ENCODE measurements at places on chromosomes 2 and 18.

DNA sequence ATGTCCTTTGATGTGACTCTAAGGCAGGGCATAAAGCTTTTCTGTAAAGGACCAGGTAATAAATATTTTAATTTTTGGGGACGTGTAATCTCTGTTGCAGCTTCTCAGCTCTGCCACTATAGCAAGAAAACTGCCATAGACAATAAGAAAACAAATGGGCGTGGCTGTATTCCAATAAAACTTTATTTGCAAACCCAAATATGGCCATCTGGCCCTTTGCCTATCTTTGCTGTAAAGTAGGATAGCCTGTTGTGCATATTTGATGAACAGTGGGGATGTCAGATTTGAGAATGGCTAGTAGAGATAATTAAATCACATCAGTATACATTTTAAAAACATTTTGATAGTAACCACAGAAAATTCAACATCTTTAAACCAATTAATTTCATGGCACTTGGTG, 95.6 kb upstream of the NOSTRIN start:
- DNase-seq: no peak

DNA sequence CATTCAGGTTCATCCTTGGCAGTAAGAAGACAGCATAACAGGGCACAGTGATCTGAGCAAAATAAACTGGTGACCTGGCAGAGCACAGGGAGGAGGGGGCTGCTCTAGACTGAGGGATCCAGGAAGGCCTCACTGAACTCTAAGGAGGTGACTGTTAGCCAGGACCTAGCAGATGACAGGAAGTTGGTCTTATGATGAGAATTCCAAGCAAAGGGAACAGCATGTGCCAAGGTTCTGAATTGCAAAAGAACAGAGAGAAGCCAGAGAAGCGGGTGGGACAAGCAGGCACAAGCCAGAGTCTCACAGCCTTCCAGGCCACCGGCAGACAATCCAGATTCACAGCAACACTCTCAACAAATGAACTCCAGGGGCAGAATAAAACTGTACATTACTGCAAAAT, 152.7 kb upstream of the PTPRM start:
- no peak for DNase-seq

DNA sequence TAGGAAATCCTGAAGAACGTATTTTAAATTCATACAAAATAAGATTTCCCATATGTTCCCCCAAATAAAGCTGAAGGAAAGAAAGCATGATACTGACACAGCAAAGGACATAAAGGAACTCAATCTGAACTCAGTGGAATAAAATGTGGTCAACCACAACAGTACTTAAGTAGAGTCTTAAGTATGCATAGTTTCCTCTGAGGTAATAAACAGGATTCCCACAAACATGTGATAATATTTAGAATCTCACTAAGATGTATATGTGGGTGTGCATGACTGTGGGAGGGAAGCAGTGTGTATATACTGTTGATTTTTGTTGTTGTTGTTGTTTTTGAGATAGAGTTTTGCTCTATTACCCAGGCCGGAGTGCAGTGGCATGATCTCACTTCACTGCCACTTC, 69.3 kb downstream of the NOL10 start:
- no peak for DNase-seq

GRCh38 chr2:176856683-176857082, 355.9 kb upstream of the HNRNPA3 start:
- DNase-seq: no peak

GRCh38 chr2:22734373-22735045, 650.5 kb upstream of the KLHL29 start:
- DNase-seq: no peak

DNA sequence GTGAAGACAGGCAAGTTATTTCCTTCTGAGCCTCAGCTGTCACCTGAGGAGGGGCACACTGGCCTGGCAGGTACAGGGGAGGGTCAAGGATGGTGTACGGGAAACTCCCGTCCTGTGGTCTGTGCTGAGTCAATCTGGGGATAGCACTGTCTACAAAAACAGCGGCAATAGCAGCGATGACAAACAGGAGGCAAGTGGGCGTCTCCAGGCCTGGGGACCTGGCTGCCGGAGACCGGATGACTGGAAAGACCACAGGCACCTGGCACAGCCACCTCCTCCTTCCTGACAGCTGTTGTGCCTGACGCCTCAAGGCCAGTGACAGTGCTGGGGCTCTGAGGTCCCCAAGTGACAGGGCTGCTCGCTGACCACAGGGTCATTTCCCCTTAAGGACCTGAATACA, 202.1 kb upstream of the HS6ST1 start:
- no peak for DNase-seq

Measured in effector CD4-positive, alpha-beta T cell (primary cell).